ENCODE measurements at places on chromosomes 6 and 20.

DNA sequence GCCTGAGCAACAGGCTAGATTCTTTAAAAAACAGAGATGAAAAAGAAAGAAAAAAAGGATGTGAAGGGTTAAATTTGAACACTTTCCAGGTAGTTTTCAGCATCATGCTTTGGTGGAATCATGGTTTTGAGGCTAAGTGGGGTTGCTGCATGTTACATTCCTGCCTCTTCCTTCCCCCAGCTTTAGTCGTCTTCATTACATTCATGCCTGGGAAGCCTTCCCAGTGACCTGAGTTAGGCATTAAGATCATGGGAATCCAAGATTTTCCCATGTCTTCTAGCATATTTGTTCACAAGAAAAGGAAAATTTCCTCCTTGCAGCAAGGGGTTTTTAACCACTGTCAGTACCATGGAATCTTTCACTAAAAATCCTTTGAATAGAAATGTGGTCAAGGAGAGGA is 12.0 kb downstream of the TPX2 start:
- DNase-seq, result no peak

DNA sequence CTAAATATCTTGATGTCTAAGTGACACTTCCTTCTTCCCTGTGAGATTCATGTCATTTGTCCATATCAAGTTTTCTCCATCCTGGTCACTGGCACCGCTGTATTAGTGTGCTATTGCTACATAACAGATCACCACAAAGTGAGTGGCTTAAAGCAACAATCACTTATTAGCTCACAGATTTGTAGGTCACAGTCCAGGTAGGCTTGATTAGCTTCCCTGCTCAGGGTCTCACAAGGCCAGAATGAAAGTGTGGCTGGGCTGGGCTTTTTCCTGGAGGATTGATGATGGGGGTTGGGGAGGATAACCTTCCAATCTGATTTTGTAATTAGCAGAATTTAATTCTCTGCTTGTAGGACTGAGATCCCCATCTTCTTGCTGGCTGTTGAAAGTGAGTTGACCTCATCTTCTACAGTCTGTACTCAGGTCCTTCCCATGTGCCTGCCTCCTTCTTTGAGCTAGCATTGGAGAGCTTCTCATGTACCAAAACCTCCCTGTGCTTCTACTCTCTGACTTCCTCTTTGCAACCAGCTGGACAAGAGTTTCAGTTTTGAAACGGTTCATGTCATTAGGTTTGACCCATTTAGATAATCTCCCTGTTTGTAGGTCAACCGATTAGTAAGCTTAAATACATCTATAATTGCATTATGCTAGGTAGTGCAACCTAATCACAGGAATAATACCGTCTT is 152.4 kb upstream of the MAN1A1 start:
- no peak for DNase-seq

GRCh38 chr6:14743144-14743473 is 502.8 kb upstream of the JARID2 start:
- DNase-seq, result no peak

GRCh38 chr6:20861481-20861880 is 327.2 kb downstream of the CDKAL1 start:
- no peak for DNase-seq

- DNase-seq, result no peak
Measured at GRCh38 chr20:24762791-24763350, 186.2 kb upstream of the CST7 start.

GRCh38 chr6:122428781-122429180 is 29.3 kb downstream of the HSF2 start:
- no peak for DNase-seq

- no peak for DNase-seq
Measured at GRCh38 chr6:107361753-107362604, 97.4 kb downstream of the PDSS2 start.

GRCh38 chr6:153104220-153104619 is 26.9 kb downstream of the RGS17 start:
- DNase-seq, result no peak

GRCh38 chr6:7112741-7113313 is 5.1 kb downstream of the RREB1 start:
- DNase-seq, result no peak

GRCh38 chr20:50083034-50083433 is 29.9 kb downstream of the UBE2V1 start:
- DNase-seq, result no peak

DNA sequence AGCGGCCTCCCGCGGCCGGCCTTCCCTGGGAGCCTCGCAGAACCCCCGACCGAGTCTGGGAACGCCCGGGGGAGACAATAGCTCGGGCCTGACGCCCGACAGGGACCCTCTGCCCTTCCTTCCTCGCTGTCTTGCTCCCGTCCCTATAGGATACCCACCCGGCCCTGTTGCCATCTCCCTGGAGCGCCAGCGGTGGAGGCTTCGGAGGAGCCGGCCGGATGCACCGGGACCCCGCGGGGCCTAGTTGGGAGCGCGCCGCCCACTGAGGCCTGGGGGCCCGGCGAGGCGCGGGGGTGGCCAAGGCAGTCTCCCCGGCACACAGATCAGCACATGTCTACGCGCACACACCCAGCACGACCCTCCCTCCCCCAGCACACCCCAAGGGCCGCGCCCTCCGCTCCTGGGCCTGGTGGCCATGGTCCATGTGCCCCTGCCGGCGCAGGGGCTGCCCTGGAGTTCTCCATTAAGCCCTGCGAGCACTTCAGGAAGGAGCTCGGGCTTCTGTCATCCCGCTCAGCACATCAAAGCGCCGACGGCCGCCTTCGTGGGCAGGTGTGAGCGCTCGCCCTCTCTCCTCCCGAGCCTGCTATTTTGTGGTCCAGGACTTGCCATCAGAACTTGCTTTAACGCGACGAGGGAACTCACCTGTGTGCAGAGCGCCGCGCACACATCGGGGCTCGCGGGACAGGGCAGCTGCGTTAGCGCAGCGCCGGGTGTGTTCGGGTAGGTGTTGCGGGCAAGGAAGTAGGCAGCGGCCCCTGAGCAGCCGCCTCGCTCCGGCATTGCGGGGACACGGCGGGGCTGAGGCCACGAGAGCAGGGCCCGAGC is 3.7 kb downstream of the FOXF2 start:
- no peak for DNase-seq

DNA sequence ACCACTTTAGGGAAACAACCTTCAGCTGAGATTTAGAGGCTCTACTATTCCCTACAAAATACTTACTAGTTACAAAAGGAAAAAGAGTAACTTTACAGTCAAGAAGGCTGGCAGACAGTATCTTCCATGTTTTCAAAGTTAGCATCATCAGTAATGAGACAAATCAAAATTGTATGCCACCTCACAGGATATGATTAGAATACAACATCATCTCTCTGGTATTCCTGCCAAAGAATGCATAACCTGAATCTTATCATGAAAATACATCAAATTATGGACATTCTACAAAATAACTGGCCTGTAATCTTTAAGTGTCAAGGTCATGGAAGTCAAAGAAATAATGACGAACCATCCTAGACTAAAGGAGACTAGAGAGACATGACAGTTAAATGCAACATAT is 38.4 kb downstream of the CDK5RAP1 start:
- no peak for DNase-seq

GRCh38 chr20:43009532-43009931 is 180.2 kb downstream of the PTPRT start:
- no peak for DNase-seq

DNA sequence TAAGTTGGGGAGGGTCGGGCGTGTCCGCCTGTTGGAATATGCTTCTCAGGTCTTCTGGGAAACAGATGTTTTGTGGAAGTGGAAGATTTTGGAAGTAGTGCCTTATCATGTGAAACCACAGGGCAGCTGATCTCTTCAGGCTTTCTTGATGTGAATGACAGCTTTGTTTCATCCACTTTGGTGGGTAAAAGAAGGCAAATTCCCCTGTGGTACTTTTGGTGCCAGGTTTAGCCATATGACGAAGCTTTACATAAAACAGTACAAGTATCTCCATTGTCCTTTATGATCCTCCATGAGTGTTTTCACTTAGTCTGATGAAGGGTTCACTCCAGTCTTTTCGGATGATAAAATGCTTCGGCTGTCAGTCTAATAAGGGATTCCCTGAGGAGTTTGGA is 4.6 kb downstream of the IRF4 start:
- no peak for DNase-seq

GRCh38 chr20:59269411-59270025 is 30.9 kb upstream of the EDN3 start:
- no peak for DNase-seq

GRCh38 chr6:54415517-54415916 is 107.3 kb downstream of the TINAG start:
- no peak for DNase-seq

- no peak for DNase-seq
Measured at GRCh38 chr6:157265186-157265585, 58.1 kb downstream of the TMEM242 start.

DNA sequence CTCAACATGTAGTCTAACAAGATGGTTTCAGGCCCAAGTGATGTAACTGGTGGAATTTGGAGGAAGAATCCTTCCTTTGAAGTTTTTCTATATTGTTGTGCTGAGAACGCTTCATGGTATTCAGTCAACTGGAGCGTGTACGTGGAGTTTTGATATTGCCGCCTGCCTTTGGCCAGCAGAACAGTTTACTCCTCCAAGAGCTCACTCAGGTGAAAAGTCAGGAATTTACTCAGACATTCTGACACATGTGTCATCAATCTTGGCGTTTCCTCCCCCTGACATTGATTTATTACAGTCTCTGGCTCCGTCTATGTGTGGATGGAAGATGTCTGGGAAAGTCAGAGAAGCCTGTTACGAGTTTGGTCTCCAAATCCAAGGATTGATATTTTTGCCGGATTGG is 19.0 kb upstream of the TGM2 start:
- DNase-seq, result no peak
